ENCODE measurements at places on chromosomes 5 and 9.

DNA sequence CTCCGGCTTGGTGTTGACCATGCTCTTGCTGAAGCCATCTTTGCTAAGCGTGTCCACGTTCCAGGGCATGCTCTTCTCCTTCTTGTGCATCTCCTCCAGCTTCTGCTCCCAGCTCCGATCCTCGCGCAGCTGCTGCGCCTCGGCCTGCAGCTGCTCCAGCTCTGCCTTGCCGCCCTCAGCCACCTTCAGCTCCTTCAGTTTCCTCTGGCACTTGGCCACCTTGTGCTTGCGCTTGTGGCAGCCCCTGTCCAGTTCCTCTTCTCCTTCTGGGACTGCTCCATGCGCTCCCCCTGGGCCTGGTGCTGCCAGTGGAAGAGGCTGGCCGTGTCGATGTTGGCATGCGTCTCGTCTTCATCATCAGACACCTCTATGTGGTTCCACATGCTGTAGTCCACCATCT lies 128.3 kb upstream of the CLINT1 start:
- DNase-seq: no peak

- no peak for DNase-seq
These were observed 204.3 kb upstream of the KLF9 start for GRCh38 chr9:70618784-70619183.

GRCh38 chr5:142671801-142672200 lies 14.1 kb downstream of the FGF1 start:
- no peak for DNase-seq

- no peak for DNase-seq
These were observed 55.7 kb downstream of the SUSD1 start for GRCh38 chr9:112119225-112120029.

DNA sequence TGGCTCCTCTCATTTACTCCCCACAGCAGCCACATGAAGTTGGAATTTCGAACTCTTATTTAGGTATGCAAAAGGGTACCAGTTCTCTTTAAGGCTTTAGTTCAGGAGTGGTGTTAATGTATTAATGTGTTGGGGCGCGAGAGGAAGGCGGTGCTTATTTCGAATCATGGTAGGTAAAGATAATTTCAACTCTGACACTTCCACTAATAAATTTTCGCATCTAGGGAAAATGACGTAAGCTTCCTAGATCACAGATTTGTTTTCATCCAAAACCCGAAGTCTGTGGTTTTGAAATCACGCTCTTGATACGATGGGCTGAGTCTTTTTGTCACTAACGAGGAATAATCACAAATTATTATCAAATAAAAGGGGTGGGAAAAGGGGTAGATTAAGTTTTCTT lies 681 bp downstream of the PPWD1 start:
- DNase-seq: no peak

- DNase-seq: no peak
These were observed 141.4 kb upstream of the NMUR2 start for GRCh38 chr5:152546493-152546892.

DNA sequence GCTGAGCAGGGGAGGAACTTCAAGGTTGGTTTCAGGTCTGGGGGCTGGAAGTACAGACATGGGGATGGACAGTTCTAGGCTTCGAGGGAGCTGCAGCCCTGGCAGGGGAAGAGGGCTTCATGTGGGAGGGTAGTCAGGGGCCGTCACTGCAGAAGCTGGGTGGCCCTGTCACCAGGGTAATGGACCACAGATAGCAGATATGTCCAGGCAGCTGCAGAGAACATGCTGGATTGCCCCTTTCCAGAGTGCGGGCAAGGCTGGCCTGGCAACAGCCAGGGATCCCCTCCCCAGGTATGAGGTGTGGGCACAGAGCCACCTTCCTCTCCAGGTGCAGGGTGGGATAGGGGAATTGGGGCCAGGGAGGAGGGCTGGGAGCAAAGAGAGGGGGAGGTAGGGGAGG lies 206.5 kb downstream of the GADD45G start:
- DNase-seq: no peak

- no peak for DNase-seq
These were observed 815.0 kb downstream of the DTWD2 start for GRCh38 chr5:118173340-118173739.

DNA sequence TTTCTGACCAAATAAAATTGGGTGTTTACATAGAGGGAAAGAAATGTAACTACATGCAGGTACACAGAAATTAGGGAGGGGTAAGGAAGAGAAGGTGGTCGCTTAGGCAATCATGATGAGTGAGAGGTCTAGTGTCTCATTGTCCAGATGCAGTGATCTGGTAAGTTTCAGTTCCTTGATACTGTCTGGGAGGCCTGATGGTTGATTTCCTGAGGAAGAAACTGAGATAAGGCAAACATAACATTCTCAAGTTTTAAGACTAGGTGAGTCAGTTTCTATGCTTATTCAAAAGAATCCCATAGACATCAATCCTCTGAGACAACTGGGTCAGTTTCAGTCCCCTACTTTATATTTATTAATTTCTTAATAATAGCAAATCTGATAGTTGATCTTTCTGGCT lies 843.3 kb upstream of the CDH10 start:
- DNase-seq: no peak

DNA sequence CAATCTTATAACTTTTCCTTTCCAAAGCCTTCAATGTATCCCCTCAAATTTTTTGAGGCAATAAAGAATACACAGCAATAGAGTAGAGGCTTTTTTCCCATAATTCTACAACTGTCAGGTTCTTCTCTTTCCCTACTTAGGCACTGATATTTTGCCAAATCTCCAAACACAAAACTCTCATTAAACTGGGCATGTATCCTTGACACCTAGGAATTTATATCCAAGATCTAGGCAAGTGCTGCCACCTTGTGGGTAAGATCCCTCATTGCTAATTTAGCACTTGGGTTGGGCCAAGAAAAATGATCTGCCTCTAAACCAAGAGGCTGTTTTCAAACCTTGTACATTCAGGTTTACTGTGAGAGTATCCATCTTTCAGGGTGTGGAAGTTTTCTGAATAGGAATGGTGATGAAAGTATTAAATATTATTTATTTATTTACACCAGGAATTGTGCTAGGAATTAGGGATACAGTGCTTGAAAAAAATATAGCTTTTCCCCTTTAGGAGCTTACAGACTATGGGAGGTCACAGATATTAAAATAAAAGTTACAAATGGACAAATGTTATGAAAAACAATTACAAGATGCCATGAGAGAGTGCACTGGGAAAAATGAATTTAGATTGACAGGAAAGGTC lies 17.6 kb downstream of the TSTD2 start:
- DNase-seq: peak; percentile 55

DNA sequence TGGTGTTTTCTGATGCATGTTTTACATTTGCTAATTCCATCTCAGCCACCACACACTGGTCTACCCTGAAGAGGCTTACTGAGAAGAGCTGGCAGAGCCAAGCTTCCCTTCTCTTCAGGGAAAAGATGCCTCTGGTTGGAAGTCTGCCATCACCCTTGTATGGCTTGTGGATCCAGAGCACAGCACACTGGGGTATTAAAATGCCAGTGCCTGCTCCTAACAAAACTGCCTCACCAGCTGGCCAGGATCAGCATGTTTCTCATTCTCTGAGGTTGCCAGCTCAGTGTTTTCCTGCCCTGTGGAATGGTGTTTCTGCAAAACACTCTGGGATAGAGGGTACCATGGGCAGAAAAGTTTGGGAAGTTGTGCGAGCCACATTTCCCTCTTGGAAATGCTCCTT lies 31.6 kb upstream of the ZNF618 start:
- no peak for DNase-seq

DNA sequence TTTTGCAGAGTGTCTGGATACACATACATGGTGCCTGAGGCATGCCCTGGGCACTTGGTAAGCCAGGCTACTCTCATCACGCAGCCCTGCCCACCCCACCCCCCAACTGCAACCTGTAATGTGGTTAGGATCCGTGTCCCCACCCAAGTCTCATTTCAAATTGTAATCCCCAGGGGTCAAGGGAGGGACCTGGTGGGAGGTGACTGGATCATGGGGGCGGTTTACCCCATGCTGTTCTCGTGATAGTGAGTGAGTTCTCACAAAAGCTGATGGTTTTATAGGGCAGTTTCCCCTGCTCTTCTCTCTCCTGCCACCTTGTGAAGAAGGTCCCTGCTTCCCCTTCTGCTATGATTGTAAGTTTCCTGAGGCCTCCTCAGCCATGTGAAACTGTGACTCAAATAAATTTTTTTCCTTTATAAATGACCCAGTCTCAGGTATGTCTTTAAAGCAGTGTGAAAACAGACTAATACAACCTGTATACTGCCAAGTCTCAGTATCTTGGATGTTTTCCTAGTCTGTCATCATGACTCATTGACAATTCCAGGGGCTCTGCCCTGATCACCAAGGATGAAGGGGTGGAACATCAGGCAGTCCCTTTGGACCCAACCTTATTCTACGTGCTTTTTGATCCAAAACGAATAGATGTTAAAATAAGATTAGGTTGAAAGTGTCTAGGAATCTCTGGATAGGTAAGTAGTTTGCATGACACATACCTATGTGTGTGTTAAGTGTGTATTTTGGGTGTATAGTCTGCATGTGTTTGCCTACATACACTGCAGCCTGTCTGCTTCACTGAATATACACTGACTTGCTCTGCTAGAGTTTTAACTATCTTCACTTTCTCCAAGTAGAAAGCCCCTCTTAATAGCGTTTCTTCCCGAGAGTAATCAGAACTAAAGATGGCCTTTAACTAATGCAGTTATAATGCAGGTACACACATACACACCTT lies 293.8 kb downstream of the SLIT3 start:
- no peak for DNase-seq

DNA sequence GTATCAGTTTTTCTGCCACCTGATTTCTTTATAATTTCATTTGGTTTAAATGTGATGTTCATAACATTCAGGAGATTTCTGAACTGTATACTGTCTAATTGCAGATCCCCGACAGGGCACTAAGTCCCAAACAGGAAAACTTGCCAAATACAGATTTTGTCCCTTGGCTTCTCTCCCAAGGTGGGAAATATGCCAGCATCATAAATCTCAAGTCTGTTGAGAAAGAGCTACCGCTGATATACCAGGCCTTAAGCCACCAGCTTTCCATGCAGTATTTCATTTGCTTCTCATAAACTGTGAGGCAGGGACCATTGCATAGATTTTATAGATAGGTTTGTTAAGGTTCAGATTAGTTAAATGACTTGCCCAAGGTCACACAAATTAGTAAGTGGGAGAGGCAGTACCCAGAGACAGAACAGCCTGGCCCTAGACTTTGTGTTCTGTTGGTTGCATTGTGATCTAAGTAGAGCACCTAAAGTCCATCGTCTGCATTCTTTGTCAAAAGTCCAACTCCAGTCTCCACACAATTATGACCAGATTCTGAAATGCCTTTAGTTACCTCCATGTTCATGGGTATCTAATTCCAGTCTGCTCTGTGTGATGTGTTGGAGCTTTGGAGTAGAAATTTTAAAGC lies 16.2 kb downstream of the GPR21 start:
- DNase-seq: no peak

- DNase-seq: no peak
These were observed 31.9 kb upstream of the GABRP start for GRCh38 chr5:170751631-170752030.

- DNase-seq: no peak
These were observed 236.2 kb upstream of the NREP start for GRCh38 chr5:111993242-111993641.

DNA sequence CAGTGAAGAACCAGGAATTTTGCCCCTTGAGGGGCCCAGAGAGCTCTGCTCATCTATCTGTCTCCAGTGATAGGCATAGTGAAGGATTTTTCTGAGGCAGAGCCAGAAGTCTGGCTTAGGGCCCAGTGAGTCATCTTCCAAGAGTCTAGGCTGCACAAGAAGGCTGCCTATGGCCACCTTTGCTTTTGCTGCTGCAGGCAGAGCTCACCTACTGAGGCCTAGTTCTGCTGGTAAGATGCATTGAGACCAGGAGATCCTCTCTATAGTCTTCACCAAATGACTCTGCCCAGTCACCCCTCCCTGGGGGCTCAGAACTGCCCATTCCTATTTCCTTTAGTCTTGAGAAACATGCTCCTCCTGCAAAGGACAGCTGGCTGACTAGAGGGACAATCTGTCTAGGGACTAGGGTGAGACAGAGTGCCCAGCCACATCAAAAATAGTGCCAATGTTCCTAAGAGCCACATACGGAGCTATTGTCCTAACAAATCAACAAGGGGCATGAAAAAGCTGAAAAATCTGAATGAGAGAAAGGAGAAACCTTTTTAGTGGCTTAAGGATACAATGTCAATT lies 40.3 kb upstream of the CDKN2AIPNL start:
- DNase-seq: no peak

GRCh38 chr9:13967011-13967410 lies 346.9 kb downstream of the NFIB start:
- no peak for DNase-seq

GRCh38 chr5:177596775-177597238 lies 3.1 kb upstream of the B4GALT7 start:
- DNase-seq: no peak

DNA sequence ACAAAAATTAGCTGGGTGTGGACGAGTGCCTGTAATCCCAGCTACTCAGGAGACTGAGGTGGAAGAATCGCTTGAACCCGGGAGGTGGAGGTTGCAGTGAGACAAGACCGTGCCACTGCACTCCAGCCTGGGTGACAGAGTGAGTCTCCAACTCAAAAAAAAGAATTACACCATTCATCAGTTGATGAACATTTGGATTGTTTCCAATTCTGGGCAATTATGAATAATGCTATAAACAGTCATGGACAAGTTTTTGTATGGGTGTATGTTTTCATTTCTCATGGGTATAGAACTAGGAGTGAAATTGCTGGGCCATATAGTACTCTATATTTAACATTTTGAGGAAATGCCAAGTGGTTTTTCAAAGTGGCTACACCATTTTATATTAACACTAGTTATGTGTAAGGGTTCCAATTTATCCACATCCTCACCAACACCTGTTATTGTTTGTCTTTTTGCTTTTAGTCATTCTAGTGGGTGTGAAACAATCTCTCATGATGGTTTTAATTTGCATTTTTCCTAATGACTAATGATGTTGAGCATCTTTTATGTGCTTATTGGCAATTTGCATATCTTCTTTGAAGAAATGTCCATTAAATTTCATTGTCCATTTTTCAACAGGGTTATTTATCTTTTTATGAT lies 9.0 kb upstream of the CCDC125 start:
- no peak for DNase-seq
